ENCODE measurements at places on chromosomes 1 and 21.

GRCh38 chr1:86849756-86850155 lies 64.2 kb downstream of the SELENOF start:
- DNase-seq = no peak

- DNase-seq = no peak
Measured at GRCh38 chr21:27837936-27838335, 871.0 kb upstream of the ADAMTS5 start.

DNA sequence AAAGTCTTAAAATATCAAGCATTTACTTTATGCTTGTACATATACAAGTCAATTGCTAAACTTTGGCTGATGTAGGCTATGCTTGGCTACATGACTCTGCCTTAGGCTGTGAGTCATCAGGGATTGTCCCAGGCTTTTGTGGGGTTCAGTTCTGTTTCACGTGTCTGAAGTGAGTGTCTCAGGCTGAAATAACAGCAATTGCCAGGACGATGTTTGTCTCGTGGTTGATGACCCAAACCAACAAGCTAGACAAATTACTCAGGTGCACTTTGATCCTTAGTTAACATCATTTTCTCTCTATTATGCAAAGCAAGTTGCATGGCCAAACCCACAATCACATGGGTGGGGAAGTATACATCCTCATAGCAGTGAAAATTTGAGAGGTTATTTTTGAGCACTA lies 410.1 kb downstream of the BRINP3 start:
- no peak for DNase-seq

DNA sequence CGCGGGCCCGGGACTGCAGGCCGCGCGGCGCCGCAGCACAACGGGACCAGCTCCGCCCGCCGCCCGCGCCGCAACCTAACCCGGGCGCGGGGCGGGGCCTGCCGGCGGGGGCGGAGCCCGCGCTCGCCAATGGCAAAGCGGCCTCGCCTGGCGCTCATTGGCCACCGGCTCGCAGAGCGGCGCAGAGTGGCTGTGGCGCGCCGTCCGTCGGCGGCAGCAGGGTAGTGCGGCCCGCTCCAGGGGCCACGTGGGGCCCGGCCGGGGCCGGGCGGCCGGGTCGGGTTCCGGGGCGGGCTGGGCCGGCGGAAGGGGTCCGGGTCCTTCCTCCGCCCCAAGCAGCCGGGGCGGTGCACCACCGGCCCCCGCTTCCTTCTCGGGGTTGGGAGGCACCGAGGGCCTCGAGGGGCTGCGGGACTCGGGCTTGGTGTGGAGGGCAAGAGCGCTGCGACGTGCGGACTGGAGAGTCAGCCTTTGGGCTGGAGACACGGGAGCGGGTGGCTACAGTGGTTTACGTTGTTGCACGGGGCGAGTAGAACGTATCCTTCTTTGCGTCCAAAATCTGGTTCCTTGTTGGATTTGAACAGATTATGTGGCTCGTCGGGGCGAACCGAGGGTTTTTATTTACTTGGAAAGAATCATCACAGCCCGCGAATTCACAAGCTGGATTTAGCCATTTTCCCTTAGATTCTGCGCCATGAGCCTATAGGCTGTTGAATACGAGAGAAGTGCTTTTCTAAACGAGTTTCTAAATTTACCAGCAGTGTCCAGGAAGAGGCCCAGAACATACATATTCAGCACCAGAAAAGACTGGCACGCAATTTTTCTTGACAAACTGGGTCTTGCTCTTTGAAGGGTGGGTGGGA lies at the start of gene SRM:
Gene SRM, minus strand, starts transcription at position 51 of the 863 bp plus-strand sequence. CDS start 75 bp downstream, outside the sequence.
- peak; percentile 98 for DNase-seq

- no peak for DNase-seq
Measured at GRCh38 chr1:84795966-84796600, 96.9 kb downstream of the LPAR3 start.

- DNase-seq = no peak
Measured at GRCh38 chr1:919271-919872, 4.4 kb upstream of the SAMD11 start.

GRCh38 chr1:192707978-192708547 lies 72.1 kb downstream of the RGS13 start:
- DNase-seq = no peak

- DNase-seq = peak; percentile 35
Measured at GRCh38 chr1:32180186-32181060, 948 bp downstream of the TXLNA start.

DNA sequence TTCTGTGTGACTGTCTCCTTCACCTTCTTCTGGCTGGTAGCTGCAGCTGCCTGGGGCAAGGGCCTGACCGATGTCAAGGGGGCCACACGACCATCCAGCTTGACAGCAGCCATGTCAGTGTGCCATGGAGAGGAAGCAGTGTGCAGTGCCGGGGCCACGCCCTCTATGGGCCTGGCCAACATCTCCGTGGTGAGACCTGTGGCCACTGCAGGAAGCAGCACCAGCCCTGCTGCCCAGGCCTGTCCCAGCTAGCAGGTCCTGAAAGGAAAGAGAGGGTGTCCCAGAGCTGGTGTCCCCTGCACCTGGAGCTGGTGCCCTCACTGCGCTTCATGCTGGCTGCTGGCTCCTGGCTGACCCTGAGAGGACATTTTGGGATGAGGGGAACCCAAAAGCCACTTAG lies 5.9 kb upstream of the ATXN7L2 start:
- no peak for DNase-seq
